ENCODE measurements at places on chromosomes 11 and 22. TPM values are rescaled to one million over a fixed set of nuclear protein-coding genes. Genes with fewer than 3 reads are reported as not detected.

DNA sequence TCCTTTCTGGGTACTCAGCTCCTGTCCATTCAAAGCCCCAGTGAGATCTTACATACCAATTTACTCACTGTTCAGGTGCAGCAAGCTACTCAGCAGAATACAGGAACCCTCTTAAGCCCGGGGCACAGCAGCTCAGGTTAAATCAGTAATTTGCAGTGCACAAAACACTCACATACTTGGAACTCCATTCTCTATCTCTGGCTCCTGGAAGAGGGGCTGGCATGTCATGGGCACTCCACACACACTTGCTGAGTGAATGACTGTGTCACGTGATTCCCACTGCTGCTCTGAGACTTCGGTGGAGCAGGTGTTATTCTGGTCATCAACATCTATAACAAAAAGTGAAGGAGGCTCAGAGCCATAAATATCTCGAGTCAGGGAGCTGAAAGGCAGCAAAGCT lies 157.3 kb upstream of the BDNF start:
- no peak for DNase-seq

The PARVG gene
- 1.8 TPM for total RNA-seq

DNA sequence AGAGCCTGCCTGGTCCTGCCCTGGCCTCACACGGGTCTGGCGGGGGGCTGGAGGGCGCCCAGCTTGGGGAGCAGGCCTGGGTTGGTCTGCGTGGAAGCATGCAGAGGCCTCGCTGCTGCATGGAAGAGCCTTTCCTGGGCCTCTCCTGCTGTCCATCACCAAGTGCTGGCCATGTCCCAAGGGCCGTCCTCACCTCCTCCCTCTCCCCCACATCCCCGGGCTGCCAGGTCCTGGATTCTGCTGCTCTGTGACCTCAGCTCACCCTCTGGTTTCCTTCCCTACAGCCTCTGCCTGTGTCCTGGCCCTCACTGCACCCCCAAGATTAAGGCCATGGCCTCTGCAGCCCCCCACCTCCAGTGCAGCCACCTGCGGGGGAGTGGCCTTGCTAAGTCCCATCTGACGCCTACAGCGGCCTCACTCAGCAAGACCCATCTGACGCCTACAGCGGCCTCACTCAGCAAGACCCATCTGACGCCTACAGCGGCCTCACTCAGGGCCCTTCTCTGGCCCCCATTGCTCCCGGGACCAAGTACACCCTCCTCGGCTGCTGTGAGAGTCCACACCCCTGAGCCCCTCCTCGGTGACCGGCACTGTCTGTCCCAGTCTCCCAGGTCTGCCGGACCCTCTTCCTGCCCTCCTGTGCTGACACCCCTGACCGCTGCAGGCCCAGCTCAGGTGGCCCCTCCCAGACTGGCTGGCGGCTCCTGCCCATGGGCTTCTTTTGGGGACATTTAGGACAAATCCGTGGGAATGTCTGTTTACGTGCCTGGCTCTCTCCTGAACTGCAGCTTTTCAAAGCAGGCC lies 119.5 kb upstream of the B3GAT1 start:
- DNase-seq: peak; percentile 18

DNA sequence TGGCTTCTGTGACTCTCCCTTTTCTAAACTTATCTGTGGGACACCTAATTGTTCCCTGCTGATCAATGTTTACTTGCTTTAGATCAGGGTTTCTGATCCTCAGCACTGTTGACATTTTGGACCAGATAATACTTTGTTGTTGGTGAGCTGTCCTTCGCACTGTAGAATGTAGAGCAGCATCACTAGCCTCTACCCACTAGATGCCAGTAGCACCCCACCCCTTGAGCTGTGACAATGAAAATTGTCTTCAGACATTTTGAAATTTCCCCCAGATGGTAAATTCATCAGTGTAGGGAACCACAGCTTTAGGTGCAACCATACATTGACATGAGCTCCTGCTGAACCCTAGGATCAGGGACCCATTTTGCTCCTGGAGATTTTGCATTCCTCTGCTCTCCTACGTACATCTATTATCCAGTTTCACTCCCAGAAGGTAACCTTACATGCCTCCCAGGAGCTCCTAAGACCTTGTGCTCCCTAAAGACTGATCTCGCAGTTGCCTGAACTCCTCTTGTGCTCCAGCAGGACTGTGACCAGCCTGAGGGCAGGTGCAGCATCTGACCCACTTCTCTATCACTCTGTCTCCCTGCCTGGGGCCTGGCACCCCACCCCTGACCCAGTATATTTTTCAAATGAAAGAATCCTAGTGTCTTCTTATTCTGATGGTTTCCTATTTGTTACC lies 107.8 kb downstream of the FAR1 start:
- no peak for DNase-seq

The OR51E1 gene
- total RNA-seq: 4.3 TPM

GRCh38 chr11:72896431-72896830 lies 82.2 kb downstream of the ATG16L2 start:
- DNase-seq: no peak

The CCDC87 gene
- total RNA-seq: 0.36 TPM

DNA sequence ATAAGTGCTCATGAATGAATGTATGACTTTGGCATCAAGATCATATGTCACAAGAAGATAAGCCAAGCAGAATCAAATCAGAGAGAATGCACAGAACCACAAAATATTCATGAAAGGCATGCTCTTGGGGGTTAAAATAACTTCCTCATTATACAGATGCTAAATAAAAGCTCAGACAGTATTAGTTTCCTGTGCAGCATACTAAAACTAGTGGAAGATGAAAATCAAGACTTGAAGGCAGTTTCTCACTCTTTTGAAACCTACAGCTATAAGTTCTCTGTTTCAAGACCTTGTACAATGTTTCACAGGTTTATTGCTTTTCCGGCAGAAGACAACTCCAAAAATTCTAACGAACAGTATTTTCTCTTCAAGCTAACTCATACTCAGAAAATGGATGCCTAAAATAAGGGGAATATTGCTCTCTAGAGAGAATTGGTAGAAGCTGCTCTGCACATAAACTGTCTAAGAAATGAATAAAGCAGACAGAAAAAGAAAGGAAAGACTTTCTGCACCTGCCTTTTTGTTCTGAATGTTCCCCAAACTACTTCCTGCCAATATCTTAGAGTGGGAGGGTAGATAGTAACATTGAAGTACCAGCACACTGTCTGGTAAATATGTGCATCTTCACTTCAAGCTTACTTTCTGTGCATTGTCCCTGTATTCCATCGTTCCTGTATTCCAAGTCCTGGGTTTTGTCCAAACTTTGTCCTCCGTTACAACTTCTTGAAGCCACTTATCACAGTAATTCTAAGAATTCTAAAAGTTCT lies 639.4 kb upstream of the FAT3 start:
- no peak for DNase-seq

DNA sequence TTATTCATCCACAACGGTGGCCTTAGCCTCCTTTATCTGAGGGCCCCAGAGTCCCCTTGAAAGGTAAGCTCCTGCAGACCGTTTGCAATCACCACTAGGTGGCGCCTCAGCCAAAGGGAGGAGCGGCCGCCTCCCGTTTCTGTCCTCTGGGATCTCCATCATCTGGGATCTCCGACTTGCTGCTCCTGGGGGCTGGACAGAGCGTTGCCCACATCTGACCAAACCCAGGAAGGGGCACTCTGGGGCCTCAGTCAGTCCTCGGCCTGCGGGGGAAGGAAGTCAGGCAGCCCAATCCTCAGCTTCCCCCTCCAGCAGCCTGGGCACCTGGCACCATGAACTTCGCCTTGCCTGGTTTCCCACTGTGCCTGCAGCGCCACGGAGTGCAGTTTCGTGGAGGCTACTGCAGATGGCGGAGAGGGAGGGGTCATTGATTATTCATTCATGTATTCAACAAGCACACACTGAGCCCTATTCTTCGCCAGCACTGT lies 23.5 kb downstream of the TP53I11 start:
- DNase-seq: peak; percentile 62

- DNase-seq: no peak
Measured at GRCh38 chr11:42462558-42463310, 849.1 kb upstream of the API5 start.

DNA sequence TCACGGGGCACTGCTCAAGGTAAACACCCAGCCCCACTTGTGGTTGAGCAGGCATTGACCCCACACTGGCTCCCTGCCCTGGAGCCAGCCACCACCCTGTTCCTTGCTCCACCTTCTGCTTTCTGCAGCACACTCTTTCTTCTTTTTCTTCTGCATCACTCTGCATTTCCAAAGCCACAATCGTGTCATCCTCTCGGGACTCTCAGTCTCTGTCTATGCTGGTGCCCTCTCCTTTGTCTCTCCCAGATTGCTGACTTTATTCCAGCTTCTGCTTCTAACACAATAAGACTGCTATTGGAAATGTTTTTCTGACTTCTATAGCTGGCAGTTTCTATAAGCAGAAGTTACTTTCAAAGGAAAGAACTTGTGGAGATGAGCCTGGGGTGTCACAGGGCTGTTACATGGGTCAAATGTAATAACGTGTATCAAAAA lies 14.4 kb downstream of the GRAP2 start:
- no peak for DNase-seq

- DNase-seq: no peak
Measured at GRCh38 chr11:133823211-133823610, 22.1 kb downstream of the SPATA19 start.

DNA sequence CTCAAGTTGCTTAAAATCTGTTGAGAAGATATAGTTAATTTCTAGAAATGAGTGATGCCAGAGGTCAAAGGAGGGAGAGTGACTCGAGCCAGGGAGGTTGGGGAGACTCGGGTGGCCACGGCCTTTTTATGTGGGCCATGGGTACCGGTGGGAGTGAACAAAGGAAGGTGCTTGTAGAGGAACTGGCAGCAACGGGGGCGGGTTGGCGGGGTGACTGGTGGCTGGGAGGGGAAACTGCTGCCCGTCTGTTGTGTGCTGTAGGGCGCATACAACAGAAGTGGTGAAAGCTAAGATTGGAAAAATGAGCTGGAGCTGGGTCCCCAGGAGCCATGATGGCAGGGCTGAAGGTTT lies 5.4 kb downstream of the DAGLA start:
- DNase-seq: no peak

The KRTAP5-10 gene
- not detected for total RNA-seq

The GPHA2 gene
- total RNA-seq: not detected

DNA sequence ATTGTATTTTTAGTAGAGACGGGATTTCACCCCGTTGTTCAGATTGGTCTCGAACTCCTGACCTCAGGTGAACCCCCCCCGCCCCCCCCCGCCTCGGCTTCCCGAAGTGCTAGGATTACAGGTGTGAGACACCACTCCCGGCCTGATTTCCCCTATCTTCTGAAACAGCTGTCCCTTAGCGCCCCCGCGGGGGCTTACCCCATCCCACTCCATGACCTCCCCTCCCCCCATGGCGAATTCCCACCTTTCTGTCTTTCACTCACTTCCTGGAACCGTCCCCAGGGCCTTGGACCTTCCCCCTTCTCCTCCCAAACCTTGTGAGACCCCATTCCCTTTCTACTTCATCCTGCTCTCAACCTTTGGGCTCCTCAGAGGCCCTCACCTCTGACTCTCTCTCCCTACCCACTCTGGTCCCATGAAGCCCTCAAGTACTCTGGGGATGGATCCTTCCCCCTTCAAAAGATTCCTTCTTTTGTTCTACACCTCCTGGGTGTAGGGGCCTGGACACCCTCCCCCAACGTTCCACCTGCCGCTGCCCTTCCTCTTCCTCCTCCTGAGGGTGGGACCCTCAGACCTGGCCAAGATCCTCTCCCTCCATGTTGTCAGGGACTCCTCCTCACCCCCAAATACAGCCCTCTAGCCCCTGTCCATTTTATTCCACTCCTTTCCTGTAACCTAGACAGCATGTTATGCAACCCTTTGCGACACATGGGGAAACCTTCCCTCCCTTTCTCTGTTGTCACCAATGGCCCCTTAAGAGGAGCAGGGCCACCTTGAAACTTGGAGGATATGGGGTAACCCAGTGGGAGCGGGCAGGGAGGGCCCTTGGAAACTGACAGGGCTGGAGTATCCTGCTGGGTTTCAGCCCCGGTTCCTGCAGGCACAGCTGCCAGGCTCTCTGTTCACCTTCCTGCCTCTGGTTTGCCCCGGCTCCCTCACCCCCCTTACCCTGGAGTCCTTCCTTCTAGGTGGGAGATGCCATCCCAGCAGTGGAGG lies 1.1 kb downstream of the PRDX5 start:
- no peak for DNase-seq

- DNase-seq: peak; percentile 45
Measured at GRCh38 chr22:30694171-30694639, 469 bp upstream of the OSBP2 start.

- DNase-seq: no peak
Measured at GRCh38 chr11:106001304-106002012, 20.6 kb downstream of the MSANTD4 start.

All from heart left ventricle (tissue), 16 donors.